ENCODE measurements at places on chromosomes 6 and 20.

- DNase-seq = no peak
These were observed 296.5 kb upstream of the SLC35B3 start for GRCh38 chr6:8731874-8732273.

GRCh38 chr6:129133770-129134192 lies 250.8 kb downstream of the LAMA2 start:
- no peak for DNase-seq

DNA sequence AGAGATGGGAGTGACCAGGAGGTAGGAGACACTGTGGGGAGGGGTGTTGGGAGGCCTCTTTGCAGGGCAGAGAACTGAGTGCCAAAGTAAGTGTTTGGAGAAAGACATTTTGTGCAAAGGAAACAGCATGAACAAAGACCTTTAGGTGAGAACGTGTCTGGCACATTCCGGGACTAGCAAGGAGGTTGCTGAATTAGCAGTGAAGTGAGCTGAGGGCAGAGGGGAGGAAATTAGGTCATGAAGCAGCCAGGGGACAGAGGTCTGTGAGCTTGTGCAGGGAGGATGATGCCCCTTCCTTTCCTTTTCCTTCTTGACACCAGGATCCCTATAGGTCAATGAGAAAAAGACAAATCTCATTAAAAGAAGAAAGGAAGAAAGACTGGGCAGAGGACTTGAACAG lies 21.4 kb upstream of the AHCY start:
- DNase-seq = no peak

- no peak for DNase-seq
These were observed 19.4 kb downstream of the PRDM1 start for GRCh38 chr6:106105493-106105892.

DNA sequence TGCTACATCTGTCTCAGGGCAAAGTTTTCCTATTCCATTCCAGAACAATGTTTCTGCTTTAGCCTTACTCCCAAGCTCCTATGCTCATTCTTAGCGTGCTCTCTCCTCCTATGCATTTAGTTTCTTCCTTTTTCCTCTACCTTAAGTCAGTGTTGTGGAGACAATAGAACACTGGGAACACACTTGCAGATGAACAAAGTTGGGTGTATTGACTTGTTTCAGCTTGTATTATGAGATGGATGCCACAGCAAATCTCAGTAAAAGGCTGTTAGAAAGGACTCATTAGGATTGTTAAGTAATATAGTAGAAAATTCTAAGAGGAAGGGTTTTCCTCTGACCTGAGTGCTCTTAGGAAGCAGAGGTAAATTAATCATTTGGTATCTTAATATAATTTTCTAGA lies 48.4 kb downstream of the BMP5 start:
- no peak for DNase-seq

- DNase-seq = no peak
These were observed 785 bp upstream of the THBD start for GRCh38 chr20:23050076-23050838.

DNA sequence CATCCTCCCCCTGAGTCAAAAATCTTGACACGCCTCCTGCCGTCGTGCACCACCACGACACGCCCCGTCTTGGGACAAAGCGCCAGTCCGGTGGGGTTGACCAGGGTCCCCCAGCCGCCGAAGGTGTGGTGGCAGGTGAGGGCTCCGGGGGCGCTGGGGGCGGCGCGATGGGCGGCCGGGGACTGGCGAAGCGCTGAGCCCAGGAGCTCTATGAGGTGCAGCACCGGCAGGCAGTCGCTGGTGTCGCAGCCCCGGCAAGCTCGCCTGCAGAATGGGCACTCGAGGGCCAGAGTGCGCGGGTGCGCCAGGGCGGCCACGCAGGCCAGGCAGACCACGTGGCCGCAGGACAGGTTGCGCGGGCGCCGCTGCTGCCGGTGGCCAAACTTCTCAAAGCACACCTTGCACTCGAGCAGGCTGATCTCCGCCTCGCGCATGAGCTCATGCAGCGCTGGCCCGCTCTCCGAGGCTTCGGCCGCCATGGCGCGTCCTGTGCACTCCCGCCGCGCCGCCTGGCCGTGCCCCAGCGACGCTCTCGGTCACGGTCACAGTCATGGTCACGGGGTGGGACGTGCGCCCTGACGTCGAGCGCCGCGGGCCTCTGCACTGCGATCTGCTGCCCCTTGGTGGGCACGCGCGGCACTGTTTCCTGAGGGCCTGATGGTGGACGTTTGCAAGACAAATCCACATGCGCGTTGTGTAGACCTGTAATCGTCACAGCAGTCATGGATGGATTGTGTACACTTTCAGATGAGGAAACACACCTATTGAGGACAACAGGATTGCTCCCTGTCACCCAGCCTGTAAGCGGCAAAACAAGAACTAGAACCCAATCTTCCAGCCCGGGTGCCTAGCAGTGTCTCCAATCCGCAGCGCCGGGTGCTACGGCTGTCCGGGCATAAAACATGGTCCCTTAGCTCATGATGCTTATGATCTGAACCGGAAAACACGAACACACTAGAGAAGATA lies at the start of gene NHLRC1:
TSS of gene NHLRC1 (minus strand) at position 550 of the 966 bp plus-strand sequence. CDS start at position 479, 71 bp downstream.
- peak; percentile 51 for DNase-seq

DNA sequence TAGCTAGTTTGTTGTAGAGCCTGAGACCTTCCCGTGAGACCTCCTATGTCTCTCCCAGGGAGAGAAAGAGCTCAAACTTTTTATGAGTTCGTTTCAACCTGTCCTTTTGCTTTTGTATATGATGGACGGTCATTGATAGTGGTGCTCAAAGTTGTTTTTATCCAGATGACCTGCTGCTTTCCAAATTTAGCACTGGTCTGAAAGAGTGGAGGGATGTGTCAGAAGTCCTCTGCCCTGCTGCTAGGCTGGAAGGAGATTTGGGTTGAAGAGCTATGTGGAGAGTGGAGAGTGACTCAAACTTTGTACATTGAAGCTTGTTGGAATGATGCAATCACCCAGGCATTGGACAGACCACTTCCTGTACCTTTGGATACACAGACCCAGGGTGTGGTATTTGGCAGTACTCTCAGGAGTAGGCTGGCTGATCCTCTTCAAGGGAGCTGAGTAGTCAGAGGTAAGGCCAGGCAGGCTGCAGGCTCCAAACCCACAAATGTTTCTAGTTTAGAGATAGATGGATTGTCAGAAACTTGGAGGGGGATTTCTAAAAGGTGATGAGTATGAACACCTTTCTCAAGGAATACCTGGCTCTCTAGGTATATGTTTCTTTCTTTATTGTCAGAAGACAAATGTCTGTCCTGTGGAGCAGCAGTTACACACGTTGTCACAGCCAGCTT lies 49.4 kb upstream of the RREB1 start:
- no peak for DNase-seq

DNA sequence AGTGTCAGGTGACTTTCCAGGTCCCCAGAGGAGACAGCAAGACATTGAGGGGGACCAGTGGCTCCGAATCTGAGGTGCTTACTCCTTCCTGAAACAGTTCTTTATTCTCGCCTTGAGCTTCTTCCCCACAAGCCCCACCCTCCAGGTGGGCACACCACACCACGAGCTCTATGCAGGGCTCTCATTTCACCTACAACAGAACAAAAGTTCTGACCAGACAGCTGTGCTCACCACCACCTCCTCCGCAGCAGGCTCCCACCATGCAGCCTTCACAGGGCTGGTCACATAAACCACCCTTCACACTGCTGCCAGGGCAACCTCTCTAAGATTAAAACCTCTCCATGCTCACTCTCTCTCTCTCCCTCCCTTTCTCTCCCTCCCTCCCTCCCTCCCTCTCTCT lies 384.5 kb upstream of the ARID1B start:
- DNase-seq = no peak

DNA sequence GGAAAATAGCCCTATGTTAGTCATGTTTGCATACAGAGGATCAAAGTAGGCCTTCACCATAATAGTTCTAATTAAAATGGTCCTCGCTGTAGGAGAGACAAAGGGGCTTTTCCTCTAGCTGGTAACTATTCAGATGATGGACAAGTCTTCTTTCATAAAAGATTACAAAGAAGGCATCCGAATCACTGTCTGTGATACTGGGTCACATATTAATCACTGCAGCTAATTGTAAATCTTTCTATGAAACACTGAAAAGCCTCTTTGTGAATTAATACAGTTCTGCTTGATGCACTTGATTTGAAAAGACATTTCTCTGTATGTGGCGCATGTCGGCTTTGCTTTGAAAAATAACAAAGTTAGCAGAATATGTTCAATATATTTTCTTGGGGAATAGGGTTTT lies 520.8 kb downstream of the KIF16B start:
- DNase-seq = no peak

DNA sequence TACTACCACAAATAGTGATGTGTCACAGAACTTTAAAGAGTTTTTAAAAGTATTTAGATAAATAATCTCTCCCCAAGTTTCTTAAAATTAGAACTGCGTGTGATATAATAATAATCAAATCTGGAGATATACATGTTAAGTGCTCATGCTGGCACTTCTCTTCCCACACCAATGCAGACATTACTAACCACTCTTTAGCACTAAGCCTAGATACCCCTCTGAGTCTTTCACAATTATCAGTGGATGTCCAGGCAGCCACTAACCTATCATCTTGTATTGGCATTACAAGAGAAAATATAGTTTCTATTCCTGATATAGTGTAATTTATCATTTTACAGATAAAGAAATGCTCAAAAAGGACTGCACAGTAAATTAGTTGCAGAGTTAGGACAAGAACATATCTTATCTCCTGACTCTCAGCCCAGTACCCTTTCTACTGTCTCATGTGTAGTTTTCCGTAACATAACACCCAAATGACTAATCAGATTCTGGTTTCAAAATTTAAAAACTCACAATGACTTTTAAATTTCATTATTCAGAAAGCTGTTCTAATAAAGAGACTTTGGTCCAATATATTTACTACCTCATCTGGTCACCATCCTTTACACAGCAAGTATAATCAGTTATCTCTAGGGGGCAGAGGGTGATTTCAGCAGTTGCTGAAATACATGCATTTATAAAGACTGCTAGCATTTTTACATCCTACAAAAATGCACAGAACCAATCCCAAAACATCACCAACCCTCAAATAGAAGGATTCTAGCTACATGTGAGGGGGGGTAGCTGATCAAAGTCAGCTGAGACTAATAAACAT lies 215.5 kb upstream of the MCHR2 start:
- DNase-seq = no peak

GRCh38 chr6:37262446-37263026 lies 4.6 kb upstream of the TMEM217 start:
- DNase-seq = no peak

- DNase-seq = no peak
These were observed 88.5 kb upstream of the SIM1 start for GRCh38 chr6:100553243-100553642.

DNA sequence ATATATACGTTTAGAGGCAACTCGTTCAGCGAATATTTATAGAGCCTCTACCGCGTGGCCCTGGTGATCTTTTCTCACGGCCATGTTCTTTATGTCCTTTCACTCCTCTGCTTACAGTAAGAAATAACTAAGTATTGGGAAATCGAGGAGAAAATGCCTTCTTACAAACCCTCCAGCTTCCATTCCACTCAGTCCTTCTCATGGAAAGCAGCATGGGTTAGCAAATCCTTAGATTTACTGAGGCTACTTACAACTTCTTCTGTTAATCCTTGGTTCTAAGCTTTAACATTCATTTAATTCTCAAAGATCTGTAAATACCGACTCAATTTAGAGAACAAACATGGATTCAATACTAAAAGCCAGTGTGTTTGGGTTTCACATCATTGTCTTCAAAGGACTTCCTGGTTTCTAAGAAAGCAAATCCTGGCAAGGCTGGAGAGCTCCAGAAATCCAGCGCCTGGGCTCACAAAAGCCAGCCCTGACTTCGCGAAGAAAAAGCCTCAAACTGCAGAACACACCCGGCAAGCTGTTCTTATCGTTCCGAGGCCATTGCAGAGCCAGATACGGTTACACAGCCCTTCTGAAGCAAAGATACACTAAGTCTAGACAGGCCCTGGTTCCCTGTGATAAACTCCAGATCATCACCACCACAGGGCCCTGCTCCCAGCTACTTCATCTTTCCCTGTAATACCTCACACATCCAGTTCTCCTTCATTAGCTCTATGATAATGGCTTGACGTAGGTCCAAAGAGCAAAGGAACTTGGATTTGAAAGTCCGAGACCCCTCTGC lies 19.2 kb downstream of the AGPAT4 start:
- DNase-seq = no peak

DNA sequence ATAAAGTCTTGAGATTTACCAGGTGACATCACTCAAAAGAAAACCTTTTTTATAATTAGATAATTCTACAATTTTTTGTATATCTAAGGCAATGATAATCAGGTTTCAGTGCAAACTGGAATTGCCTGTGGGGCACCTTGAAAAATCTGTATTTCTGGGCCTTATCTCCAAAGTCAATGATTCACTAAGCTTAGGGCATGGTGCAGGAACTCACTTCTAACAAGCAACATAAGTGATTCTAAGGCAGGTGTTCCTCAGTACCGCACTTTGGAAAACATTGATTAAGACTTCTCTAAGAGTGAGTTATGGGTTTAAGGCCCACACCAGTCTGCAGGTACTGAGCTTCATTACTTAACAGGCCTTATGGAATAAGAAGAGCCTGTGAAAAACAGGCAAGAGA lies 115.3 kb downstream of the COL12A1 start:
- DNase-seq = no peak

DNA sequence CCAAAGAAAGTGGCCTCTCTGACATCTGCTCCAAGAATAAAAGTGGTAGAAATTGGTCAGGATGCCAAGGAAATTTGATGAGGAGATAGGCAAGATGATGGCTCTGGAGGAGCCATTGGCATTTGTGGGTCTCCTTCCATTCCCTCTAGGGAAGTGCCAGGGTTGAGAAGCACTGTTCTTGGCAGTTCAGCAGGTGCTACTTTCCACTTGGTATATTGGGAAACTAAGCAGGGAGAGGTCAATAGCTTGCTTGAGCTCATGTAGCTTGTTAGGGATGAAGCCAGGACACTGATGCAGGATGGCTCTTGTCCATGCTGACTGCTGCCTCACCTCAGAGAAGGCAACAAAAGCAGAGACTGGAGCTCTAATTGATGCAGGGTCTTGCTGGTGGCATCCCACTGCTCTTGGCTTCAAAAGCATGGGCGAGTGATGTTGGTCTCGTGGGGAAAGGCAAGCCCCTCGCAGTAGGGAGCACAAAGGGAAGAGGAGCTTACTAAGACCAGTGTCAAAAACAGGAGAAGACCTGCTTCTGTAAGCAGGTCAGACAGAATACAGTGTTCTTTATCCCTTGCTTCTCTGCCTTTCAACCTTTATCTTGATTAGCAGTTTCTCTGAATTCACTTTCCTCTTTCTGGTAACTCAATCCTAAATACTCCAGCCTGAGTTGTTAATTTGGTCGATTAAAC lies 73.1 kb upstream of the RIPOR2 start:
- no peak for DNase-seq

GRCh38 chr20:54366669-54367344 lies 108.6 kb upstream of the DOK5 start:
- no peak for DNase-seq

GRCh38 chr6:18352001-18352400 lies 35.1 kb upstream of the RNF144B start:
- no peak for DNase-seq

All from effector memory CD4-positive, alpha-beta T cell (primary cell).